ENCODE measurements at places on chromosomes 12 and 14. TPM values are rescaled to one million over a fixed set of nuclear protein-coding genes. Genes with fewer than 3 reads are reported as not detected.

Gene KICS2
- 15.3 TPM for total RNA-seq

Gene VWF
- 35.5 TPM for total RNA-seq

DNA sequence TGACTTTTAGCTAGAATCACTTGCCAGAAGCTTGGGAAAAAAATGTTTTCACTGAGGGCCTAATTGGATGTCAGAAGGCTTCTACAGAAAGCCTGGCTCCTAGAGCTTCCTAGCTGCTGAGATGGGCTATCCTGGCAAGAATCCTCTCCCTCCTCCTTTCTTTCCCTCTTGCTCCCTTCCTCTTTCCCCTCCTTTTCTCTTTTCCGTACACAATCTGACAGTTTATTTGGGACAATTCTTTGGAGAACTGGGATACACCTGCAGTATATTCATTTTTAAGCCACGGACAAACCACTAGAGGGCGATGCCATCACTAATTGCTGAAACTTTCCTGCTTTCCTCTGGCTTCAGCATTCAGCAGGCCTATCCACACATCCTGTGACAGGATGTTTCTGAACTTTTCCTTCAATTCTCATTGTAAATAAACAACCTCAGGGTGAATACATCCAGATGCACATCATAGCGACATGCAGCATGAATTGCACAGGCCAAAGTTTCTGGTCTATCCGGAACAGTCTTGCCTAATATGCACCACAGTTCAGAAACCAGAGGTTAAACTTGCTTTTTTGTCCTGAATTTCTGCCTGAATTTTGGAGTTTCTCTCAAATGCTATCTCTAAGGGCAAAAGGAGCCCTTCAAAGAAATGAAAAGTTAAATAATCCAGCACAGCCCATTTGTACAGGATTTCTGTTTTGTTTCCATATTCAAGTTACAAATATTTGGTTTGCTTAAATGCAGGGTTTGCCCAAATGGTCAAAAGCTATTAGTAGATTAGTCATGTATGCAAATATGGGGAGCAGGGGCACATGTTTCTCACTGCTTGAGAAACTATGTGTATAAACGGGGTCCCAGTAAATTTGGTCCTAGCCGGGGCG, 142.8 kb downstream of the PAWR start:
- no peak for DNase-seq

DNA sequence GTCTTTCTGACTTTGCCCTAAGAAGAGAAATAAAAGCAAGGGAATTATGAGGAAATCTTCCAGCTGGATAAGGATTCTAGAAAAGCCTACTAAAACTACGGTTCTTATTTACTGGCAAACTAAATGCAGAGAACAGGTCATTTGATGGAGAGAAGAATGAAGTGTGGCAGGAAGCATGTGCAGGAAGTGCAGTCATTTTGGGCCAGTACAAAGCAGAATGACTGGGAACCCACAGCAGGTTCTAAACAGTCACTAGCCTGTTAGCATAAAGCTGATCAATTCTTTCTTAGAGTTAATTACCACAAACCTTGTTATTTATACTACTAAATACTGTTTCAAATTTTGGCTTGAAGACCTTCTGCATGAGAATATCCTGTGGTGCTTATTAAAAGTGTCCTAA, 36.7 kb downstream of the CFAP54 start:
- DNase-seq, result no peak

GRCh38 chr14:62501021-62501750, 544.1 kb downstream of the KCNH5 start:
- no peak for DNase-seq

- DNase-seq, result no peak
Observed at GRCh38 chr12:11067514-11067913, 5.4 kb upstream of the TAS2R46 start.

DNA sequence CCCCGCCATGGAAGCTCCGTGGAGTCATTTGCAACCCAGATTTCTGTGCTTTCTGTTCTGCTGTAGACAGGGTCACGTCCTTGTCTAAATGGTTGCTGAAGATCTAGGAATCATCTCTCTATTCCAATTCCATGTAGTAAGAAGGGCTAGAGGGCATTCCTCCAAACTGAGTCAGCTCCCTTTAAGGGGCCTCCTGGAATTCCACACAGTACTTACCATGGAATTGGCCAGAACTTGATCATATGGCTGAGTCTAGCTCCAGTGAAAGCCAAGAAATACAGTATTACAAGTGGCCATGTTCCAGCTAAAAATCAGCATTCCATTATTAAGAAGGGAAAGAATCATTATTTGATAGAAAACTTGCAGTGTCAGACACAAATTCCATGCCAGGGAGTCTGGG, 171.9 kb downstream of the PRKCH start:
- DNase-seq, result no peak

GRCh38 chr14:91059576-91060350, 678 bp downstream of the RPS6KA5 start:
- peak; percentile 81 for DNase-seq

GRCh38 chr14:70366911-70367310, 7.4 kb upstream of the COX16 start:
- DNase-seq, result no peak

Measured in suprapubic skin (tissue), 4 donors.